ENCODE measurements at places on chromosomes 13 and 19.

GRCh38 chr13:39119422-39119821 is 81.2 kb downstream of the NHLRC3 start:
- DNase-seq, result no peak

DNA sequence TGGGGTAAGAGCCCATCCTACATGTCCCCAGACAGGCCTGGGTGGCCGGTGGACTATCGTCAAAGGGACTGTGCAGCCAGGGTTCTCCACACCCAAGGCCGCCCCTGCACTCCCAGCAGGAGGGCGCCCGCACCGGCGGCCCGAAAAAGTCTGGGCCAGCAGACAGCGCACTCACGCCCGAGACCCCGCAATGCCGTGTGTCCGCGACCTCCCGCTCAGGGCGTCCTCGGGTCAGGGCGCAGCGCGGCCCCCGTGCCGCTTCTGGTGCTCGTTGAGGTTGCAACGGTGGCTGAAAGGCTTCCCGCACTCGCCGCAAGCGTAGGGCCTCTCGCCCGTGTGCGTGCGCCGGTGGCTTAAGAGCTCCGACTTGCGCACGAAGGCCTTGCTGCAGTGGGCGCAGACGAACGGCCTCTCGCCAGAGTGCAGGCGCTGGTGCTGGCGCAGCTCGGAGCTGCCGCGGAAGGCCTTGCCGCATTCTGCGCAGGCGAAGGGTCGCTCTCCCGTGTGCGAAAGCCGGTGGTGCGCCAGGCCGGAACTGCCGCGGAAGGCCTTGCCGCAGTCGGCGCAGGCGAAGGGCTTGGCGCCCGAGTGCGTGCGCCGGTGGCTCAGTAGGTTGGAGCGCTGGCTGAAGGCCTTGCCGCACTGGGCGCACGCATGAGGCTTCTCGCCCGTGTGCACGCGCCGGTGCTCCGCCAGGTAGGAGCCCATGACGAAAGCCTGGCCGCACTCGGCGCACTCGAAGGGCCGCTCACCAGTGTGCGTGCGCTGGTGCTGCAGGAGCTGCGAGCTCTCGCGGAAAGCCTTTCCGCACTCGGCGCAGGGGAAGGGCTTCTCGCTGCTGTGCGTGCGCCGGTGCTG is 2.8 kb upstream of the A1BG start:
- DNase-seq, result no peak

GRCh38 chr13:81247711-81248110 is 906.8 kb upstream of the SPRY2 start:
- no peak for DNase-seq

GRCh38 chr19:10826846-10827245 is 9.2 kb downstream of the TMED1 start:
- no peak for DNase-seq

DNA sequence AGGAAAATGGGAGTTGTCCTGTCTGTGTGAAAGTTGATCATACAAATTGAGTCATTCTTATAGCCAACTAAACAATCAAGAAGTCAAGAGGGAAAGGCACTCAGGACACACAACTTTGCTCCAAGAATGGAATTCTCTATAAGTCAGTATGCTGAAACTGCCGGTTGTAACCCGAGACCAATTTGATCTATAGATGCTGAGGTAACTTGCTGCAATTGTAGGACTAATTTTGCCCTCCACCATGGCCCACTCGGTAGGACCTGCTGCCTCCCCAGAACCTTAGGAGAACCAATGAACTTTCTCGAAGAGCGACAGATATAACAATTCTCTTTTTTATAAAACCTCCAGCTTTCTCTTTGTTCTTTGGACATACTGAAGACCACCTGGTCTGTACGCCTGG is 157.0 kb downstream of the RNF17 start:
- no peak for DNase-seq

GRCh38 chr19:42498169-42498757 is 30.0 kb downstream of the CEACAM1 start:
- DNase-seq, result no peak

DNA sequence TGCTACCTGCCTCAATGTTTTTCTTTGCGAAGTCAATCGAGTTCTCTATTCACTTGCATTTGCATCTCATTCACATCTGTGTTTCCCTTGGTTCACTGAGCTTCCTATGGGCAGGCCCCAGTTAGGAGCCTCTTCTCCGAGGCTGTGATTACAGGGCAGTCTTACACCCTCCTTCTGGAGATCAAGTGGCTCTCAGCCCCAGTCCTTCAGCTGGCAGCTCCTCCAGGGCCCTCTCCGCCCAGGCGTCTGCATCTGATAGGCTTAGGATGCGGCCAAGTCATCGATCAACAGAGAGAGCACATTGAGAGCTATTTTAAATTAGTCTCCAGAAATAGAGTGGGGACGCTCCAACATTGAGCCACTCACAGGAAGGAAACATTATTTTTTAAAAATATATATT is 44.2 kb downstream of the MBNL2 start:
- no peak for DNase-seq

DNA sequence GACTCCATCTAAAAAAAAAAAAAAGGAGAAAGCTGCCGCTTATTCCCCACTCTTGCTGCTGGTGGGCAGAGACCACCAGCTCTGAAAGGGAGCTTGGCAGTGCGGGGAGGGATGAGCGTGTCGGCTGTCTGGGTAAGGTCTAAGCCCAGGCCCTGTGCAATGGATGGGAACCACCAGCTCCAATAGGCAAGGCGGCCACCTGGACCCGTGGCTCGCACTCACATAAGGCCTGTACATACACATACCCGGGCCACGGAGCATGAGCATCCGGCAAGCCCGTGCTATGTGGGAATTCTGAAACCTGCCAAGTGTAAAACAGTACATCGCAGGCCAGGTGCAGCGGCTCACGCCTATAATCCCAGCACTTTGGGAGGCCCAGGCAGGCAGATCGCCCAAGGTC is 56.6 kb upstream of the USE1 start:
- no peak for DNase-seq

DNA sequence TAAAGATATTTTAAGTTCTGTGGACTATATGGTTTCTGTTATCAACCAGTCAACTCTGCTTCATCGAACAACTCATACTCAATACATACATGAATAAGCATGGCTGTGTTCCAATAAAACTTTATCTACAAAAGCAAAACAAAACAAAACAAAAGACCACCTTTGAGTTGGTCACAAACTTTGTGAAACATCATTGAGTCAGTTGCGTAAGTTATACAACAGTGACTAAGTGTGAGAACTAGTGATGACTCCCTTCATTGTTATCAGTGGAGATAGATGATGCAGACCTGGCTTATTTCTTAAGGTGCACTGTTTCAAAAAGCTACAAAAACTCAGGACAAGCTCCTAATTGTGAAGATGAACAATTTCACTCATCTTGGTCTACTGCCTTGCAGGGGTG is 14.5 kb upstream of the KLK4 start:
- peak; percentile 20 for DNase-seq

DNA sequence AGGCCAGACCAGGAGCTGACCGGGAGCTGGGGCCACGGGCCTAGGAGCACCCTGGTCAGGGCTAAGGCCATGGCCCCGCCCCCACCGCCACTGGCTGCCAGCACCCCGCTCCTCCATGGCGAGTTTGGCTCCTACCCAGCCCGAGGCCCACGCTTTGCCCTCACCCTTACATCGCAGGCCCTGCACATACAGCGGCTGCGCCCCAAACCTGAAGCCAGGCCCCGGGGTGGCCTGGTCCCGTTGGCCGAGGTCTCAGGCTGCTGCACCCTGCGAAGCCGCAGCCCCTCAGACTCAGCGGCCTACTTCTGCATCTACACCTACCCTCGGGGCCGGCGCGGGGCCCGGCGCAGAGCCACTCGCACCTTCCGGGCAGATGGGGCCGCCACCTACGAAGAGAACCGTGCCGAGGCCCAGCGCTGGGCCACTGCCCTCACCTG is 6.6 kb downstream of the SPHK2 start:
- DNase-seq, result no peak

DNA sequence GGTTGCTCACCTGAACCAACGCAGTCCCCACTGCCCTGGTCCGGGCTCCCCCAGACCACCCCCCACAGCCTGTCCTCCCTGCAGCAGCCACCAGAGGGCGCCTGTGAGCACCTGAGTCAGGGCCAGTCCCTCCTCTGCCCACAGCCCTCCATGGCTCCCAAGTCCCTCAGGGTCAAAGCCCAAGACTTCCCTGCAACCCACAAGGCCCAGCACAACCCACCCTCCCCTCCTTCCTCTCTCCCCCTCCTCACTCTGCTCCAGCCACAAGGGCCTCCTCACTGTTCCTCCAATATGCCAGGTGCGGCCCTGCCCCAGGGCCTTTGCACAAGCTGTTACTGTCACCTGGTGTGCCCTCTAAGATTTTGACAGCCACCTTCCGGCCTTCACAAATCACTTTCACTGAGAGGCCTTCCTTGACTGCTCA is 10.9 kb downstream of the GNA15 start:
- peak; percentile 66 for DNase-seq

GRCh38 chr19:4577020-4577782 is 17.7 kb upstream of the SEMA6B start:
- no peak for DNase-seq

- no peak for DNase-seq
Measured at GRCh38 chr13:80939581-80939980, 598.7 kb upstream of the SPRY2 start.

DNA sequence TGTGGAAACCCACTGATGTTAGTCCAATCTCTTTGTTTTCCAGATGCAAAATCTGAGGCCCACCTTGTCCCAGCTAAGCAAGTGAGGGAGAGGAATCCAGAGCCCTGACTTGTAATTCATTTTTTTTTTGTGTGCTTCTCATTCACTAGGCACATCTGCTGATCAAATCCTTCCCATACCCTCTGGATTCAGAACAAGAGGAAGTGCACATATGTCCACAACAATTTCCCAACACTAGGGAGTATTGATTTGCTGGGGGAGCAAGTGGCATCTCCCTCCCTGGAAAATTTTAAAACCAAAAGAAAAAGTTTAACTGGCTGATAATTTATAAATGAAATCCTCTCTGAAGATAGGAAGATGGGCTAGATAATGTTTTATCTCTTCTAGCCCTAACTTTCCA is 94.6 kb upstream of the RFC3 start:
- DNase-seq, result peak; percentile 47

DNA sequence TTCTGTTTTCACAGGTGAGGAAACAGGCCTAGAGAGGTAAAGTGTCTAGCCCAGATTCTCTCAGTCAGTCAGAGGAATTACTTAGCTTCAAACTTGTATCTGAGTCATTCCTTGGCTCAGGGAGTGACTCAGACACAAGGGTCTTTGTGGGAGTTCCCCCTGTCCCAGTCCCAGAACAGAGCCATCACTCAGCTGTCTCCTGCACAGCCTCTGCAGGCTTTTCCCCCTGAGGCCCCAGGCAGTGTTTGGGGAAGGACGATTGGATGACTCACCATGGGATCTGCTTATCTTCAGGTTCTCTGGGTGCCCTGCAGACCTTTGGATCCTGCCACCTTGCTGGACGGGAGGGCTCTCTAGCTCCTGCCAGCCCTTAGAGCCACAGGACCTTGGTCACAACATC is 13.2 kb downstream of the ZNF793 start:
- peak; percentile 0 for DNase-seq

DNA sequence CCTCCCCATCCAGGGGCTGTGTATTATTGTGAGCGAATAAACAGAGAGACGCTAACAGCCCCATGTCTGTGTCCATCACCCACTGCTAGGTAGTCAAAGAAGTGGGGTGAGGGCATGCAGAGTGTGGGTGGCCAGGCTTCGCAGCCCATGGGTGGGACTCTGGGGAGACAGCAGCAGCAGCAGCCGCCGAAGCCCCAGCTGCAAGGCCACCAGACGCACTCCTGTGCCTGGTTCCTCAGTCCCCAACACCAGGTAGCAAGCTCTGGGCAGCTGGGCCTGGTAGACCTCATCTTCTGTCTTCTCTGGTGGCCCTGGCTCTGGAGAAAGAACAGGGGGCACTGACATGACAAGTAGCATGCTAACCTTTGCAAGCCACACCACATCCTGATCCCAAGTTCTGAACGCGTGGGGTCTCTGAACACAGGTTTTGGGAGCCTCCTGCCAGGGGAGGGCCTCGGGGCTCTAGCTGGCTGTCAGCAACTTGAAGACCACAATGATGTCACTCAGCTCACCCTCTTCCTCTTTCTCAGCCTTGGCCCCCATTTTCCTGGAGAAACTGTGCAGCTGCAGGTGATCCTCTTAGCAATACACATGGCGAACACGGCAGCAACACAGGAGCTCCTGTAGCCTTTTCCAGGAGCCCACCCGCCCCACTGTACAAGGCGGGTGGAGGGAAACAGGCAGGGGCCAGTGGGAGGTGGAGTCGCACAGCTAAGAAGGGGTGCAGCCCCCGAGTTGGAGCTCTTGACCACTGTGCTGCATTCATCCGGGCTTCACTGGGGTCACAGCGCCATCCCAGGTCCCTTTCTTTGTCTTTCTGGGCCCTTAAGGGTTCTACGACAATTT is 5.8 kb downstream of the FUZ start:
- peak; percentile 59 for DNase-seq

DNA sequence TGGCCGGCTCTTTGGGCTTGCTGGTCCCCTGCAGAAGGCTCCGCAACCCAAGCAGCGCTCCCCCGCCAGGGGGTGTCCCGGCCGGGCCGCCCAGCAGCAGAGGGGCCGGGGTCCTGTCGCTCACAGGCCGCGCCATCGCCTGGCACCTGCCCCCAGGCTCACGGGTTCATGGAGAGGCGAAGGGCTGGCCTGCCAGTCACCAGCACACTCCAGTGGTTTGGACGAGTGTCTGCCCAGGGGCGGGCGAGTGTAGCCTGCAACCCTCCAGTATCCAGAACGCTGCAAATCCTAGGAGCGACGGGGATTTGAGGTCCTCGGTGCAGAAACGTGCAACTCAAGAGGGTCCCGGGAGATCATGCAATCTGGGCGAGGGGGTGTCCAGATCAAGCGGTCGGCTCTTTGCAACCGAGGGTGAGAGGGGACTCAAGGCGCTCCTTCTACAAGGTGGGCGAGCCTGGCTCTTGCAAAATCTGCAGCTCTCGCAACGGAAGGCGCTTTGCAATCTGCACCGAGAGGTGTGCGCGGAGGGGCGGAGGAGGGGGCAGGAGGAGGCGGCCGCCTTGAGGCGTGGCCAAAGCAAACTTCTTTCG is at the start of gene DBP:
DBP (minus strand) TSS at position 521 of the 590 bp plus-strand sequence; CDS start at position 136, 385 bp downstream.
- DNase-seq, result peak; percentile 62

GRCh38 chr13:56066321-56066720 is 1074.4 kb upstream of the PRR20A start:
- no peak for DNase-seq

- DNase-seq, result no peak
Measured at GRCh38 chr13:114153485-114154080, 21.2 kb upstream of the RASA3 start.

DNA sequence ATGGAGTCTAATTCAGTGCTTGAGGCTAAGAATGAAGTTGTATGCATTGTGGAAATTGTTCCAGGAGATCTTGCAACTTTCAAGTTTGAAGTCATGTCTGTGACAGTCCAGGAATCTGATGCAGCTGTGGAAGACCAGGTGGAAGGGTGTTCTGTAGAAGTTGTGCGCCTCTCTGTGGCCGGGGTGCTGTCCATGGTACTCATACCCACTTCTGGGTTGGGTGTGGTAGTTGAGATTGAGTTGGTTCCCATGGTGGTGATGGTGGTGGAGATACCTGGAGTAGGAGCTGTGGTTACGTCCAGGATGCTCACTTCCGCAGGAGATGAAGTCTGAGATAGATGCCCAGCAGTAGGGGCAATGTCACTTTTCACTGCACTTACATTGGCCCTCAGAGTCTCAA is 44.3 kb downstream of the MUC16 start:
- DNase-seq, result no peak

- DNase-seq, result peak; percentile 58
Measured at GRCh38 chr13:43805071-43805468, 18.3 kb upstream of the ENOX1 start.

GRCh38 chr13:20566468-20566897 is 474 bp upstream of the IFT88 start:
- DNase-seq, result peak; percentile 69

GRCh38 chr13:33180122-33180804 is 105.3 kb downstream of the STARD13 start:
- no peak for DNase-seq

All from suppressor macrophage treated with lipopolysaccharide for 1 hour (primary cell).